ENCODE measurements at places on chromosomes 1 and 21.

- no peak for DNase-seq
Measured at GRCh38 chr21:39083377-39084008, 99.8 kb downstream of the PSMG1 start.

GRCh38 chr21:37348664-37349063 lies 17.9 kb upstream of the DYRK1A start:
- no peak for DNase-seq

GRCh38 chr1:151085953-151086559 lies 15.5 kb downstream of the GABPB2 start:
- no peak for DNase-seq

DNA sequence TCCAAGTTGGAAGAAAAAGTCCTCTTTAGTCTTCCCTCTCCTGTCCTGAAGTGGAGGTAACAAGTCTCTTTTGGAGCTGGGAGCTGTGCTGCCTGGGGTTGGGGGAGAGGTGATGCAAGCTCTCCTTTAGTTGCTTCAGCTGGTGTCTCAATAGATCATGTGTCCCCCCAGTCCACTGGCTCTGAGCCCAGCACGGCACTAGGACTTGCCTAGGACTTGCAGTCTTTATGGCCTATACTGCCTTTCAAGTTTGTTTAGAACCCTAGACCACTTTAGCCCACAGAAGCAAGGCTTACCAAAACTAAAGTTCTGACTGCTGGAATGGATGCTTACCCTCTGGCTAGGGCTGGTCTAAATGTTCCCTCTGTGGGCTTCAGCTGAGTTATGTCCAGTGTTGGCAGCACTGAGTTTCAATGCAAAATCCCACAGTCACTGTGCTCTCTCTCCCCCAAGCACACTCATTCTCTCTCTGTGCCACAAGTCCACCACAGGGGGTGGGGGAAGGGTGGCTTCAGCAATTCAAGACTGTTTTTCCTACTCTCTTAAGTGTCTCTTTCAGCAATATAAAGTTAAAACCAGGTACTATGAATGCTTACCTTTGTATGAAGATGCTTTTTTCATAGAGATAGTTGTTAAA lies 185.0 kb downstream of the DNAH14 start:
- no peak for DNase-seq

GRCh38 chr1:6434186-6434585 lies 9.6 kb downstream of the ESPN start:
- DNase-seq: no peak
